ENCODE measurements at places on chromosomes 12 and 14.

GRCh38 chr14:99395909-99396530, 84.6 kb downstream of the SETD3 start:
- DNase-seq, result peak; percentile 47

DNA sequence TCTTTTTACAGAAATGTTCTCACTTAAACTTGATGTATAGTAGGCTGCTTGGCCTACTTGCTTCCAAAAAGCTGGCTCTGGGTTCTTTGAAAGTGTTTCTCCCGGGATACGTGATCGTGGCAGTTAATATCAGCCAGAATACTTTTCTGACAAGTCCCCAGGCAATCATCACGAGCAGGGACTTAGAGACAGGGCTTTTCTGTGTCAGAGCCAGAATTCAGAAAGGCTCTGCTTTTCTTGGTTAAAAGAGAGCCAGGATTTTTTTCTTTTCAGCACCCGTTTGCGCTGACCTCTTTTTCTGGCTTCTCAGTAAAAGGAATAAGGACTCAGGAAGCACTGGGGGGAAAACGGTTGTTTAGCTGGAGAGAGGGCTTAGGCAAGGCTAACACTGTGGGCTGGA, 57.8 kb upstream of the ARHGAP5 start:
- DNase-seq, result no peak

- no peak for DNase-seq
These were observed 114.5 kb upstream of the DYRK2 start for GRCh38 chr12:67534046-67534445.

DNA sequence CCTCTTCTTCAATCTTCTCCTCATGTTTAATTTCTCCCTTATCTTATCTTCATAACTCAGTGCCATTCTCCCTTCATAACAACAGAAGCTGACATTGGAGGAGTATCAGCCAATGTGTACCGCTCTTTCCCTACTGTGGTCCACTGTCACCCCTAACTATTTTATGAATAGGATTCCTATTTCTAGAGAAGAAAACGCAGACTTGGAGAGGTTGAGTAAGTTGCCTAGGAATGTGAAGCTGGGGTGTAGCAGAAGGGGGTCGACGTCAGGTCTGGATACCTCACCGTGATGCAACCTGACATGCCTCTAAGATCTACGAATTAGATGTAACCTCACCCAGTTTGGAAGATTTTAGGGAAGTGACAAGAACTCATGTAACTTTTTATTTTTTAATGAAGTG, 17.1 kb downstream of the LMO3 start:
- DNase-seq, result no peak

- no peak for DNase-seq
These were observed 150.3 kb upstream of the PTPRQ start for GRCh38 chr12:80293759-80294158.

- DNase-seq, result no peak
These were observed 4.3 kb downstream of the RIMBP2 start for GRCh38 chr12:130711756-130712155.

- no peak for DNase-seq
These were observed 114.8 kb downstream of the ESRRB start for GRCh38 chr14:76490735-76491134.

- DNase-seq, result no peak
These were observed 8.7 kb downstream of the OTUB2 start for GRCh38 chr14:94034886-94035285.

DNA sequence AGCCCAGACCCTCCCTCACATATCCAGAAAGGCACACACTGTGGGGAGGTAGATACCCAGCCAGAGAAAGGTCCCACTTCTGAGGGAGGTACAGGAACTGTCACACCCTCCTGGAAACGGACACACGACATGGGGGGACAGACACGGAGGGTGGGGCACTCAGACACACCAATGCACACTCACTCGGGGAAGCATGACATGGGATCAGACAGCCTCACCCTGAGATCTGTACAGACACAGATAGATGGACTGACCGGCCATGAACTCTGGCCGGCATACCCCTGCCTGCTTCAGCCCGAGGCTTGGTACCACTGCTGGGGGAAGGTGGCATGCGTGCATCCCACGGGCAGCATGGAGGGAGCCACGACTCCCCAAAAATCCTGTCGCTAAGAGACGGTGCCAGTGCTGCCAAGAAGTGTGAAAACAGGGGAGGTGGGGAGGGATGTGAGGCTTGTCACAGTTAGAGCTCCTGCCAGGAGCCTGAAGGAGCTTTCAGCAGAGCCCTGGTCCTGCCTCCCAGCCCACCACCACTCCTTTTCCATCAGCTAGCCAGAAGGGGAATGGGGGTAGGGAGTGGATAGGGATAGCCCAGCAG, 571 bp downstream of the CPNE6 start:
- DNase-seq, result no peak

DNA sequence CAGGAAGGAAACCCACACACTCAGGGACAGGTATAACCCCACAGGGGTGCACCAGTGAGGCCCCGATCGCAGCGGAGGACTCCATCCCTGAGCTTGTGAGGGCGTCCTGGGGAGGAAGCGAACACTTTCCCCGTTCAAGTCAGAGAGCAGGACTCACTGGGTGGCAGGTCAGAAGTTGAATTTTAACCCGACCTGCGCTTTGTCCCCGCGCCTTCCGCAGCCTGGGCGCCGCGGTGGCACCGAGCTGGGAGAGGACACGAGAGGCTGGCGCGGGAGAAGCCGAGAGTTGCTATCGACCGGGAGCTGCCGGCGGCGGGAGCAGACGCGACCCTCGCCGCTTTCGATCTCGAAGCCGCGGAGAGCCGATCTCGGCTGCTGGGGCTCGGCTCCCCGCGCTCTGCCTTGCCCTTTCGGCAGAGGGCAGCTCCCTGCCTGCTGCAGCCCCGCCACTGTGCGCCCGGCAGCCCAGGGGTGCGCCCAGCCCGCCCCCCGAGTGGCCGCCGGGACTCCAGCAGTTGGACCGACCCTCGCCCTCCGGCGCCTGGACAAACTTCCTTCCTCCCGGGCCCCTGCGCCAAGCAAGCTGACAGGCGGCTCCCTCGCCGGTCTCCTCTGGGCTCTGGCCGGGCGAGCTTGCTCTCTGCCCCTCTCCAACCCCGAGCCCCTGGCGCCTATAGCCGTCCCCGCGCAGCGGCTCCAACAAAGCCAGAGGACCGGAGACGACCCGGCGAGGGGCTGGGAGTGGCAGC, 918 bp downstream of the LIN7A start:
- DNase-seq, result peak; percentile 36

DNA sequence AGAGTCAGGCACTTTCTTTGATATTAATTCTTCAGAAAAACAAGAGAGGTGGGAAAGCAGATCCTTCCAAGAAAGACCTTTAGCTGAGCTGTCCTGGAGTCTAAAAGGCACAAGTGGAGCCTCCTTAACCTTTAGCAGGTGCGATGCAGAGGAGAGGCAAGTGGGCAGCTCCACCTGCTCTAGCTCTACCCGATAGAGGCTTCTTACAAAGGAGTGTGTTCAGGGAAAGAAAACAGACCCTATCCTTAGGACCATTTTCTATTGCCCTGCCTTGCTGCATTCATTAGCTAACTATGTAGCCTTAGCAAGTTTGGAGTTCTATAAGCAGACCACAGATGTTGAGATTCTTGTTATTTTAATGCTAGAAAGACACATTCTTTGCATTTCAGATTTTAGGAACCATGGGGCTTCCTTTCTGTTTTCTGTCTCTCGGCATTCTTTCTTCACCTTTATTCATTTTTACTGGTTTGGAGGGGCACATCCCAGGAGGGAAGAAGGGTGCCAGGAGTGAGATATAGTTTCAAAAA, 214.5 kb downstream of the EGLN3 start:
- no peak for DNase-seq

DNA sequence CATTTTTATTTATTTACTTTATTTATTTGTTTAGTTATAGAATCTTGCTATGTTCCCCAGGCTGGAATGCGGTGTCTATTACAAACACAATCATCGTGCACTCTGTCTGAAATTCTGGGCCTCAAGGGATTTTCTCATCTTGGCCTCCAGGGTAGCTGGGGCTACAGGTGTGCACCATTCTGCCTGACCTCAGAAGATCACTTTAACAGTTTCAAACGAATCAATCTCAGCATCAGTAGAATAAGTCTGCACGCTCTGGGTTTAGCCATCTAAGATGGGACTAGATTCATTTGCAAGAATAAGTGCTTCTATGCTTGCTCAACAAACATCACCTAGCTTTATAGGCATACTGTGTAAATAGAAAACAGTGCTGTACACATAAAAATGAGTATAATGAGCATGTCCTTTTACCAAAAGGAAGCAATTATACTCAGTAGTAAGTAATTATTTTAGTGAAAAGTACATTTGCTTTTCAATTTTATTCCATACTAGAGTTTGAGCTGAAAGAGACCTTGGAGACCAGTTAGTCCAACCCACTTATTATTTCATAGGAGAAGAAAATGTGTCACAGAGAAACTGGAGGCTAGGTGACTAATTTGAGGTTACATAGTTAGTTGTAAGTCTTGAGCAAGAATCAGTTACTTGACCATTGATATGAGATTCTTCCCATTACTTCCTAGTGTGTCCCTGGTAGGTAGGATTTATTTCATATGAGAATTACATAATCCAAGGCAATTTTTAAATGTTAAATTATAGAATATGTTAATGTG, 456.5 kb upstream of the LMO3 start:
- no peak for DNase-seq

DNA sequence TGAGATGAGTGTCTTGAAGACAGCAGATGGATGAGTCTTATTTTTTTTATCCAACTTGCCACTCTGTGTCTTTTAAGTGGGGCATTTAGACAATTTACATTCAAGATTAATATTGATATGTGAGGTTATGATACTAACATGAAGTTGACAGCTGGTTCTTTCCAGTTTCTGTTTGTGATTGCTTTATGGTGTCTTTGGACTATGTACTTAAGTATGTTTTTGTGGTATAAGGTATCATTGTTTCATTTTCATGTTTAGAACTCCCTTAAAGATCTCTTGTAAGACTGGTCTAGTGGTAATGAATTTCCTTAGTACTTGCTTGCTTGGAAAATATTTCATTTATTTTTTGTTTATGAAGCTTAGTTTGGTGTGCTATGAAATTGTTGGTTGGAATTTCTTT, 550.3 kb upstream of the NOVA1 start:
- no peak for DNase-seq

GRCh38 chr12:128387811-128388422, 120.9 kb downstream of the TMEM132C start:
- DNase-seq, result no peak

- no peak for DNase-seq
These were observed 22.6 kb downstream of the SUDS3 start for GRCh38 chr12:118398940-118399339.

GRCh38 chr14:100747021-100747586, 20.4 kb downstream of the DLK1 start:
- peak; percentile 93 for DNase-seq

DNA sequence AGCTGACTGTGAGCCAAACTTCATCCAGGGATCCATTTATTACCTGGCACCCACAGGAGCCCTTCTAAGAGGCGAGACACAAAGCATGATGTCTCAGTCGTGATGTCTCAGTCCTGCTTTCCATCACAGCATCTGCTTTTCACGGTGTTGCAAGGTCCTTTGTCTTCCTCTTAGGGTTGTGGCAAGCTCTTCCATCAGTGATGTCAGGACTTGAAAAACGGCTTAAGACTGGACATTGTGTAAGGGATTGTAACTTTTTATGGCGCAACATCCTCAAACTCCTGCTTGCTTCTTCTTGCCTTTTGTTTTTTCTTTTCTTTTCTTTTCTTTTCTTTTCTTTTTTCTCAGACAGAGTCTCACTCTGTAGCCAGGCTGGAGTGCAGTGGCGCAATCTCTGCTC, 586.5 kb upstream of the TMEM132C start:
- DNase-seq, result peak; percentile 21

GRCh38 chr12:2053691-2054090, 904 bp downstream of the CACNA1C start:
- peak; percentile 54 for DNase-seq

DNA sequence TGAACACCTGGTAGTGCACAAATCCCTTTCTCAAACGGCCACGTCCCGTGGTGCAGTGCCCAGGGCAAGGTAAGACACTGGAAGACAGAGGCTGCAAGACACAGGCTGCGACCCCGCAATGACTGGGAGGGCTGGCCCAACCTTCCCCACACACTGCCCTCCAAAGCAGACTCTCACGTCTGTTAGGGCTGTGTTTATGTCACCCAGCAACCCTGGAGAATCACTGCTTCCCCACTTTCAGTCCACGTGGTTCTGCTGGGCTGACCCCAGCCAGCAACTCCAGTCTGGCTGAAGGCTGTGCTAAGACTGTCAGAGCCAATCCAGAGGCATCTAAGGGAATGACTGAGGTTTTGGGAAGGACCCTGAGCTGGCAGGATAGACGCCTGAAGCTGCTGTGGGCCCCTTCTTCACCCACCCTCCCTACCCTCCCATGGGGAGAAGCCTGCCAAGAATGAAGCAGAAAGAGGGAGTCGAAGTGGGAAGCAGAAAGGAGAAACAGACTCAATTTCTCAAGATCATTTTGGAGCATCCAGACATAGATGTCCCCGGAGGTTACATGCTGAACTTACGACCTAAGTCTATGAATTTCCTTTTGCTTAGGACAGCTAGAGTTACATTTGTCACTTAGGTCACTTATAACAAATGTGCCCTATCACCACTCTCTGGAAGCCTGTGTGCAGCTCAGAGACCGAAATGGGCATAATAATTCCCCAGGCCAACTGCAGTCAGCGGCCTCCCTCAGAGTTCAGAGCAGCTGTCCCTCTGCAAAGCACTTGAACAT, 11.7 kb downstream of the KDM2B start:
- DNase-seq, result peak; percentile 35

GRCh38 chr12:111596985-111597830, 1.9 kb downstream of the ATXN2 start:
- DNase-seq, result peak; percentile 40

DNA sequence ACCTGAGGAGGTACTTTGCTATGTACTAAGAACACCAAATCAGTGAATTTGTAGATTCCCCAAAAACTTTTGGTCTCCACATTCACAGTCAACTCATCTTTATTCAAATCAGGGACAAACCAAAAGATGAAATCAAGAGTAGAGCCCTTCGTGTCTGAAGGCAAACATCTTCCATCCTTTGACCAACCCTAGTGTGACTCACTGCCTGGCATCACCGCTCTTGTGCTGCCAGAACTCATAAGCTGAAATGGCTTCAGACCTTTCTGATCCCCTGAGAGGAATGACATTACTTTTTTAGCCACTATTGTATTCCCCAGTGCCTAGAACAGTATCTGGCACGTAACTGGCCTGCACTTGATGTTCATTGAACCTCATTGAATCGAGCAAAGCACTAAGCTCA, 50.1 kb downstream of the GOLGA5 start:
- DNase-seq, result no peak

- no peak for DNase-seq
These were observed 9.4 kb upstream of the LRP1-AS start for GRCh38 chr12:57156701-57157403.
